ENCODE measurements at places on chromosomes 5 and 9.

GRCh38 chr5:68646144-68646543 lies 430.6 kb downstream of the PIK3R1 start:
- DNase-seq = no peak

DNA sequence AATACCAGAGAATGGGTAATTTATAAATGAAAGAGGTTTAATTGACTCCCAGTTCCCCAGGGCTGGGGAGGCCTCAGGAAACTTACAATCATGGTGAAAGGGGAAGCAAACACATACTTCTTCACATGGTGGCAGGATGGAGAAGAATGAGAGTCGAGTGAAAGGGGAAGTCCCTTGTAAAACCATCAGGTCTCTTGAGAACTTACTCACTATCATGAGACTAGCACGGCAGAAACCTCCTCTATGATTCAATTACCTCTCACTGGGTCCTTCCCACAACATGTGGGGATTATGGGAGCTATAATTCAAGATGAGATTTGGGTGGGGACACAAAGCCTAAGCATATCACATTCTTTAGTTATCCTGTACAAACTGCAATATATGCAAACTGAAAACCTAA lies 609.4 kb downstream of the MTRR start:
- DNase-seq = no peak

DNA sequence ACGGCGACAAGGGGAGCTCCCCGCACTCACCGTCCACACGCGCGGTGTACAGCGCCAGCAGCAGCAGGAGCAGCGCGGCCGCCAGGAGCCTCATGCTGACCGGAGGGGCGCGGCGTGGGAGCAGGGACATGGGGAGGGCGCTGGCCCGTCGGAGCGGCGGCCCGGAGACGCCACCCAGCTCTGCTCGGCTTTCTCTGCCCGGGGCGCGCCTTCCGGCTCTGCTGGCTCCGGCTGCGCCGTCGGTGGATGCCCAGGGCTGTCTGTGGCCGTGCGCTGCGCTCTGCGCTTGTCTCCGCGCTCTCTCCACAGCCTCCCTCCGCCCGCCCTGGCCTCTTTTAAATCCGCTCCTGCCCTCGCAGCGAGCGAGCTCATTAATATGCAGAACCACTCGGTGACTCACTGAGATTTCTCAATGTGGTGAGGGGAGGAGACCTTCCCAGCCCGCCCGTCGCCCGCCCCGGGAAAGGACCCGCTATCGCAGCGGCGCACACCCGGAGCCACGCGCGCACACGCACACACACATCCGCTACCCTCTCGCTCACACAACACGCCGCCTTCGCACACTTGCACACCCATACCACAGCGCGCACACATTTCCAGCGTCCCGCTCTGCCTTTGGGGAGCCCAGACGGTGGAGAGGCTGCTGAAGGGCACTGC lies at the start of gene CXCL14:
Gene CXCL14, minus strand, starts transcription at position 307 of the 657 bp plus-strand sequence. Its CDS starts 213 bp downstream, at position 94.
- no peak for DNase-seq

DNA sequence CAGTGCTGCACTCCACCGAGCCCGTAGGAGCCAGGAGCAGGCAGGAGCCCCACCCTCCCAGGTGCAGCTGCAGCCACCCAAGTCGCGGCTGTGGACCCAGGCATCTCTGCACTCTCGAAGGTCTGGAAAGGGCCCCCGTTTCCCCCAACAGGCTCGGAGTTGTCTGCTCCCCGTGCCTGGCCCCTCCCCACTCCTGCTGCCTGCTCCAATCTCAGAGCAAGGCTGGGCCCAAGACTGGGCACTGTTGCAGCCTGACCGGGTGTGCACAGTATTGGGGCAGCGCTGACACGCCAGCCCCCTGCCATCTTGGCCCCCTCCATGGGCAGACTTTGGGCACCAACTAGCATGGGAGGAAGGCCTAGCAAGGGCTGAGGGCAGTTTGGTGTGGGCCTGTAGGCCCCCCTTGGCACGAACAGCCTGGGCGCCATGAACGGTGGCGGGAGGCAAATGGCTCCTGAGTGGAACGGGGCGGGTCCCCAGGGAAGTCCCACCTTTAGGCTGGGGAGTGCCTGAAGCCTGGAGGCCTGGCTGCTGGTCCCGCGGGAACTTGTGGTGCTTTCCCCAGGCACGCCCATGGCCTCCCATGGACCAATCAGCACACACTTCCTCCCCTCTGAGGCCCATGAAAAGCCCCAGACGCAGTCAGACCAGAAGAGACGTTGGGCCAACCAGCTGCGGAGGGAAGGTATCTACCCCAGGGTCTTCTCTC lies 60.4 kb downstream of the PSAT1 start:
- no peak for DNase-seq

DNA sequence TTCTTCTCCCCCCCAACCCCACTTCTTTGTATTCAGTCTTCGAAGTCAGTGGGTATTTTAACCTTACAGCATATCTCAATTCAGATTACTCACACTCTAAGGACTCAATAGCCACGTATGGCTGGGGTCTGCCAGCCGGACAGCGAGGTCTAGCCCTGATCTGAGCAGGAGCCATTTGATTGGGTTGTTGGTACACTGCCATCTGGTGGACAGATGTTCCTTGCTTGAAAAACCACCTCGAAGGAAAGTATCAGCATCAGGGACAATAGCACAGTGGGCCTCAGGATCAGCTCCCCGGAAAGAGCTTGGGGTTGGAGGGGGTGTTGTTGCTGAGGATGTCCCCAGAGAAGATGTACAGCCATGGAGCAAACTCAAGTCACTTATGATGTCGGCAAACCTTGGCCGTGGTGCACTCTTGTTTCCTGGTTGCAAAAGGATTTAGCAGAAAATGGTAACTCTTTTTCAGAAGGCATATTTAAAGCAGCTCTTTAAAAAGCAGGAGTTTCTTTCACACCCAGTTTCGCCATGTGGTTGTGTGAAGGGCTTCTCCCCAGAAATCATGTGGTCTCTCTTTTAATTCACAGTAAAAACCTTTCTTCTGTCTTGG lies 31.7 kb upstream of the KCNMB1 start:
- peak; percentile 16 for DNase-seq

- no peak for DNase-seq
Measured at GRCh38 chr5:95870105-95870672, 47.7 kb upstream of the GLRX start.

GRCh38 chr5:151880324-151880723 lies 44.3 kb downstream of the GLRA1 start:
- no peak for DNase-seq

DNA sequence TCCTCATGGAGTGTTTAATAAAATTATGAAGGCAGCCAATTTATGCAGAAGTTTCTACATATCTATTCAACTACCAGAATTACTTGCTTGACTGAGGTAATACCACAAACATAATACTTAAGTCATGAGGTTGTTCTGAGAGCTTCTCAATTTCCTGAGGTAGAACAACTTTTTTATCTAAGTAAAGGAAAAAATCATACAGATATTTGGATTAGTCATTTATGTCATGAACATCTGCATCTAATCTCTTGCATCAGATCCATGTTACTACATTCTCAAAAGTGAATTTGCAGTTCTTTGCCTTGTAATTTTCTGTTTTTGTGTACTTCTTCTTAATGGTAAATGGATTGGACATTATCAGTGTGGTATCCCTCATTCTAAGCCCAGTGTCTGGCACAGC lies 60.4 kb upstream of the RGMB start:
- no peak for DNase-seq

DNA sequence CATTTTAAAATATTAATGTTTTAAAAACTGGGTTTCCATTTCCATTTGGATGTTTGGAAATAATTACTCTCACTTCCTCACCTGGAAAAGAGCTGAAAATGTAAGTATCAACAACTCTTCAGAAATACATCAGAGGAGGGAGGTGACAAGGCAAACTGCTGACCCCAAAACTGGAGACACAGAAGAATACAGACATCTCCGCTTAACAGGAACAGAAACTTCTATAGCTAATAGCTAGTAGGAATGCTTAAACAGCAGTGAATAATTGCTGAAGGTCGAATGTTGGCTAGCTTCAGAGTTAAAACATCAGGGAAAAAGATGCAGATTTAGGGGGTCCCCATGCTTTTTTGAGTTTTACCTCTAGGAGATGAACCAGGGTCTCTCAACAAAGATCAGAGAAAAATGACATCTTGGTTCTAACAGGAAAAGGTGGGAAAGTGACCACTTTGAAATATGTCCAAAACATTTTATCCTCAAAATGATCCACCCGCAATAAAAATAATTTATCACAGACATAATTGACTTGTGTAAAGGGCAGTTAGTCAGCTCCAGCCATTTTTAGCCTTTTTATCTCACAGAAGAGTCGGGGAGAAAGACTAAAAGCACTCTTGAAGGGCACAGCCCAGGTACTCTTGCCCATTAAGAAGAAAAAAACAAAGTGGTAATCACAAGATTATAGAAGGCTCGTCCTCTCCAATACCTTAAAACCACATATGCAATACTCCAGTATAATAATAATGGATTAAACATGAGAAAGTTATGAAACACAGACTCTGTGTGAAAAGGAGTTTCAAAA lies 1474.9 kb downstream of the EFNA5 start:
- no peak for DNase-seq

DNA sequence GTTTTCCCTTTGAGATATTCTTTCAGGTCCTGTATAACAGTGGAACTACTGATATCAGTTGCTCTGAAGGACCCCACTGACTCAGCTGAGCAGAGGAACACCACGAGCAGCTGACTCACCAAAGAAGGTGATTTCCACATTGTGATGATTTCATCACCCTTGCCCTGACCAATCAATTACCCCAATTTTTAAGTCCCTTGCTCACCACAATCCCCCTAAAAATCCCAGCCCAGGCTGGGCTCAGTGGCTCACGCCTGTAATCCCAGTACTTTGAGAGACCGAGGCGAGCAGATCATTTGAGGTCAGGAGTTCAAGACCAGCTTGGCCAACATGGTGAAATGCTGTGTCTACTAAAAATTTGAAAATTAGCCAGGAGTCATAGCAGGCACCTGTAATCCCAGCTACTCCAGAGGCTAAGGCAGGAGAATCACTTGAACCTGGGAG lies 125.3 kb upstream of the ABCA1 start:
- no peak for DNase-seq

GRCh38 chr5:72140711-72141110 lies 33.4 kb downstream of the MAP1B start:
- DNase-seq = no peak

- no peak for DNase-seq
Measured at GRCh38 chr5:151926188-151926587, 1.5 kb upstream of the GLRA1 start.

- DNase-seq = no peak
Measured at GRCh38 chr9:91332546-91333231, 29.0 kb downstream of the AUH start.

- DNase-seq = no peak
Measured at GRCh38 chr5:159850160-159850559, 66.1 kb upstream of the ADRA1B start.

GRCh38 chr5:43631182-43631910 lies 28.4 kb downstream of the NNT start:
- DNase-seq = no peak

GRCh38 chr9:124782661-124783574 lies 6.0 kb downstream of the OLFML2A start:
- DNase-seq = no peak

GRCh38 chr5:172858990-172859811 lies 25.1 kb downstream of the ERGIC1 start:
- DNase-seq = no peak

- DNase-seq = no peak
Measured at GRCh38 chr5:91212714-91213092, 170.4 kb downstream of the ARRDC3 start.
